ENCODE measurements at places on chromosomes 5 and 9.
A peak's percentile ranks its signal among the peaks of the same experiment; 100 is the strongest.

GRCh38 chr5:33244441-33245150, 196.2 kb upstream of the TARS1 start:
- DNase-seq = no peak

- no peak for DNase-seq
Observed at GRCh38 chr5:142016556-142016955, 3.7 kb upstream of the GNPDA1 start.

- DNase-seq = peak; percentile 23
Observed at GRCh38 chr9:97954550-97954989, 16.6 kb upstream of the HEMGN start.

- DNase-seq = no peak
Observed at GRCh38 chr5:50672663-50673062, 6.2 kb downstream of the PARP8 start.

DNA sequence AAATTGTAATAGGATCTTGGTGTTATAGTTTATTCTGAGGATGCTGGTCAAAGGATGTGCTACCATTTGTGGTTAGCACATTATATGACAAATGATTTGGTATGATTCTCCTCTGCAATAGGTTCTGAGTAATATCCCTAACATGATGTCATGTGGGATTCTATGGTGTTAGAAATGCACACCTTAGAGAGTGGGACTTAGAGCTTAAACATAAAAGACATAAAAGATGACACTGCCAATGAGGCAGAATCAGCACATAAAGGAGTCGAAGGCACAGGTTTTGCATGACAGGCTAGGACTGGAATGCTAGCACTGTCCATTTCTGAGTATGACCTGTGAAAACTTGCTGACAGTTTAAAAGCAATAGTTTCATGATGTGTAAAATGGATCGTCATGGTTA, 100.4 kb downstream of the OSTF1 start:
- no peak for DNase-seq

- DNase-seq = no peak
Observed at GRCh38 chr5:74140409-74140808, 500.1 kb downstream of the ENC1 start.

DNA sequence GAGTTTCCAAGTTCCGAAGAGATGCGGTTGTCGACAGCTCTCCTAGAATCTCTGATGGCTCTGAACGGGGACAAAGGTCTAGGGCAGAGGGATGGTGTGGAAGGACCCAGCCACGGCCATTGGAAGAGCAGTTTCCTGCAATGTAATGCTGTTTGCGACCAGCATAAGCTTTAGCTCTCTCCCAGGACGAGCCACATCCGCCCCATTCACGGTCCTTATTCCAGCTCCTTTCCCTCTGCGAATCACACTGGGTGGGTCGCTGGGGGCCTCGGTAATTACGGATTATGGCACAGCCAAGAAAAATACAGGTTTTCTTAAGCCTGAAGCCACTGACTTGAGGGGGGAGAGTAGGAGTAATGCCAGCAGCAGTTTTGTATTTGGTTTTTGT, 22.7 kb downstream of the ANXA2R start:
- DNase-seq = no peak

DNA sequence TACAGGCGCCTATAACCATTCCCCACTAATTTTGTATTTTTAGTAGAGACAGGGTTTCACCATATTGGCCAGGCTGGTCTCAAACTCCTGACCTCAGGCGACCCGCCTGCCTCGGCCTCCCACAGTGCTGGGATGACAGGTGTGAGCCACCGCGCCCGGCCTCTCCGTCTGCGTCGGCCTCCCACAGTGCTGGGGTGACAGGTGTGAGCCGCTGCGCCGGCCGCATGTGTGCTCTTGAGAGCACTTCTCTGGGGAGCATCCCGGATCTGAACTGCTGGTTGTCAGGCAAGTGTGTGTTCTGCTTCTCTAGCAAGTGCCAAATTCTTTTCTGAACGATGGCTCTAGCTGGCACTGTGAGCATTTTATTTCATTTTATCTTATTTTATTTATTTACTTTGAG, 3.7 kb upstream of the ENTPD2 start:
- no peak for DNase-seq

- DNase-seq = no peak
Observed at GRCh38 chr5:32434221-32434620, 10.3 kb downstream of the ZFR start.

GRCh38 chr9:107316795-107317661, 33.9 kb downstream of the RAD23B start:
- no peak for DNase-seq

DNA sequence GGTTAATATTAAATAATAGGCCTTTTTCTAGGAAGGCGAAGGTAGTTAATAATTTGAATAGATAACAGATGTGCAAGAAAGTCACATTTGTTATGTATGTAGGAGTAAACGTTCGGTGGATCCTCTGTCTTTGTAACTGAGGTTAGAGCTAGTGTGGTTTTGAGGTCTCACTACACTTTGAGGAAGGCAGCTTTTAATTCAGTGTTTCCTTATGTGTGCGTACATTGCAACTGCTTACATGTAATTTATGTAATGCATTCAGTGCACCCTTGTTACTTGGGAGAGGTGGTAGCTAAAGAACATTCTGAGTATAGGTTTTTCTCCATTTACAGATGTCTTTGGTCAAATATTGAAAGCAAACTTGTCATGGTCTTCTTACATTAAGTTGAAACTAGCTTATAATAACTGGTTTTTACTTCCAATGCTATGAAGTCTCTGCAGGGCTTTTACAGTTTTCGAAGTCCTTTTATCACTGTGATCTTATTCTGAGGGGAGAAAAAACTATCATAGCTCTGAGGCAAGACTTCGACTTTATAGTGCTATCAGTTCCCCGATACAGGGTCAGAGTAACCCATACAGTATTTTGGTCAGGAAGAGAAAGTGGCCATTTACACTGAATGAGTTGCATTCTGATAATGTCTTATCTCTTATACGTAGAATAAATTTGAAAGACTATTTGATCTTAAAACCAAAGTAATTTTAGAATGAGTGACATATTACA, 45.7 kb downstream of the TGFBR1 start:
- no peak for DNase-seq

DNA sequence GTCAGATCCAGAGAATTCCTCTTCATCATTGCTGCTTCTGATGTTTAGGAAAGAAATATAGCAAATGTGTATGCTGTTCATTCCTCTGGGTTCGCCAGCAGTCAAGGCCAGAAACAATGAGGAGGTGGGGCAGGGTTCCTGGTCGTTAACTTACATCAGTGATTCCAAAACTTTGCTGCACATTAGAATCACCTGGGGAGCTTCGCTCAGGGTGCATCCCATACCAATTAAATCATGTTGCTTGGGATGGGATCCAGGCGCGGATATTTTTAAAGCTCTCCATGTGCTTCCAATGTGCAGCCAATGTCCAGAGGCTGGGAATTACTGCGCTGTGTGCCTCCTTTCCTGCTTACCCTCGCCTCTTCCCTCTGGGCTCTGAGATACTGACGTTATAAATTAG, 227.9 kb upstream of the KLF9 start:
- no peak for DNase-seq
